ENCODE measurements at places on chromosomes 13 and 19.
A peak's percentile ranks its signal among the peaks of the same experiment; 100 is the strongest.

DNA sequence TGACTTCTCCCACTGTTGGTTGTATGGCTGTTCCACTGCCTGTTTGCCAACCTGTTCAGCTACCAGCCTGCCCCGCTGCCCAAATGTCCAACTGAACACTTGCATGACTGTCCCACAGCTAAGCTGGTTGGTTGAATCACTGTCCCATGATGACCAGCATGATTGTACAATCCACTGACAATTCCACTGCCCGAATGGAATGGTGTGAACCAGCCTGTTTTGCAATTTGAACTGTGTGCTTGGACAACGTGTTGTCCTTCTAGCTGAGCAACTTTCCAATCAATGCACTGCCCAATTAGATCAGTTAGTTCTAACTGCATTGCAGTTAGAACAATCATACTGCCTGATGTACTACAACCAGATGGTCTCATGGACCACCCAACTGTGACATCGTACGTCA is 8.7 kb downstream of the ADAMTS10 start:
- DNase-seq: no peak

DNA sequence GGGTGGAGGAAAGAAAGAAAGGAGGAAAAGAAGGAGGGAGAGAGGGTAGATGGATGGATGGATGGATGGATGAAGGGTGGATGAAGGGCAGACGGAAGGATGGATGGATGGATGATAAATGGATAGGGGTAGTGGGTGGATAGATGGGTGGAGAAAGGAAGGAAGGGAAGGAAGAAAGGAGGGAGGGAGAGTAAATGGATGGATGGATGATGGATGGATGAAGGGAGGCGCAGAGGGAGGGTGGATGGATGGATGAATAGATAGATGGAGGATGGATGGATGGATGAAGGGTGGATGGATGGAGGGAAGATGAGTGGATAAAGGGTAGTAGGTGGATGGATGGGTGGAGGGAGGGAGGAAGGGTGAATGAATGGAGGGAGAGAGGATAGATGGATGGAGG is 41.2 kb downstream of the CPAMD8 start:
- DNase-seq: no peak

- DNase-seq: no peak
Observed at GRCh38 chr13:42832341-42833096, 51.1 kb downstream of the FAM216B start.

DNA sequence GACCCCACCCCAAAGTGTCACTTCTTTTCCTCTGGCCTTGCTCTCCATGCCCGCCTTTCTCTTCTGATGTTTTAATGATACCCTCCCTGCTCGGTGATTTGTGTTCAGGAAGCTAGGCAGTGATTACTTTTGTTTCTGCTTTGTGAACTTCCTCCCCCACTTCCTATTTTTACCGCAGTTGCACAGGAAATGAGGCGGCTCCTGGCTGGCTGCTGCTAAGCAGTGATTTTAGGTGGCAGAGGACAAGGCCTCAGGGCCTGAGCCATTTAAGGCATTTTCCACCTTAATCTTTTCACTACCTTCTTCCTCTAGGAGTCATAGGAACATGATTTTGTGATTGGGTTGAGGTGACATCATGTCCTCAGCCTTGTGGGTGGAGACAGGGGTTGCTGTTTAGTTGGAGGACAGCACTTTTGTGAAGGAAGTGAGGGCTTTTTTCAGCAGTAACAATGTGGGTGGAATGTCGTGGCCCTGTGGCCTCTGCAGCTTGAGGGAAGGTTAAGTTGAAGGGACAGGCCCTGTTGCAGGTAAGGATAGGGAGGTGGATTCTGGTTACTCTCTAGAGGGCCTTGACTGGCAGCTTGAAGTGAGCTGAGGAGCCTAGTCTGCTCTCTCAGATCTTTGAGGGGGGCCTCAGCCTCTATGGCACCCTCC is 15.7 kb downstream of the GARRE1 start:
- DNase-seq: peak; percentile 86

GRCh38 chr13:32438871-32439270 is 10.9 kb upstream of the N4BP2L1 start:
- DNase-seq: no peak

GRCh38 chr19:8209462-8210378 is 550 bp downstream of the CERS4 start:
- peak; percentile 89 for DNase-seq

DNA sequence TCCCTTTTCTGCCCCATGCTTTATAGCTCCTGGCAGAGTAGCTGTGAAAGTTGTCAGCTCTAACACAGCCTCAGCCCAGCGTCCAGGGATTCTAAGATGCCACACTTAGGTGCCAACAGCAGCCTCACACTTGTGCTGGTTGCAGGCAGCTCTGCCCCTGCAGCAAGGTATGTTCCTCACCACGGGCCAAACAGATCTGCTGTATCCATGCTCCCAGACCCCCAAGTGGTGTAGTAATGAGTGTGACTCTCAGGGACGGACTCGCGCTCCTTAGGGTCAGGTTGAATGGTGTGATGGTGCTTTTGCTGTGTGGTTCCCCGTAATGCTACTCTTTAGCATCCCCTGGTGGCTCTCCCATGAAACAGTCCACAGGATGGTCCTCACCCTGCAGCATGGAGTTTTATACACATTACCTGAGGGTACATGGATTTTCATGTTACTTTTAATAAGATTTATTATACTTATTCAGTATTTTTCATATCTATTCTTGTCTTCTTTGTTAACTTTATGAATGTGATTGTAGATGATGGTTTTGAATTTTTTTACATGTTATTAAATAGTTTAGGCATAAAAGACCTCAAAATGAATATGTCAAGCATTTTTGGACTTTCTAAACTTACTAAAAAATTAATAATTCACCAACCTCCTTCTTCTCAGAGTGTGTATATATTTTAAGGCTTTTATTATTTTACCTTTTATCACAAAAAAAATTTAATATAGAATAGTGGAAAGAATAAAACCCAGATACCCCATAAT is 232.5 kb downstream of the SLC7A1 start:
- peak; percentile 45 for DNase-seq

- DNase-seq: no peak
Observed at GRCh38 chr13:98976338-98976737, 1.5 kb downstream of the DOCK9 start.

- no peak for DNase-seq
Observed at GRCh38 chr19:32201636-32202051, 143.8 kb upstream of the ZNF507 start.

DNA sequence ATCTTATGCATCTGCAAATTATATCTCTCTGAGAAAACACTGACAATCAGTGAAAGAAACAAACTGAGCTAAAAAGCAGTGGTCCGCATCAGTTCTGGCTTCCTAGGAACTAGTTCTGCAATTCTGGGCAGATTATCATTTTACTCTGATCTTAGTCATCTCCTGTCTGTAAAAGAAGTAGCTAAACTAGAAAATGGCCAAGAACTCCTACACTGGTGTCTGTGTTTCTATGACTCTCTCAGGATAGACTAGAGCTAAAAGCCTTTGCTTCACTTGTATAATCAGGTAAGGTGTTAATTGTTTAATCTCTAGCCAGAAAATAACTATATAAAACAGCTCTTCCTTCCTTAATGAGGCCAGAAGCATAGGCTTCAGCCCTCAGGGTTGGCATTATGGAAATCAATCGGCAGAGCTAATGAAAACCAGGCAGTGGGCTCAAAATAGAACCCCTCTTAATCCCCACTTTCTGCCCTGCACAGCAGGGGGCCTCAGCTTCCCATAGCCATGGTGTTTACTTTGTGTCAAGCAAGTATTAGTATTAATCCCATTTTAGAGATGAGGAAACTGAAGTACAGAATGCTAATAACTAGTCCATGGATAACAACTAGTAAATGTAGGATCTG is 459.2 kb downstream of the FGF14 start:
- no peak for DNase-seq

DNA sequence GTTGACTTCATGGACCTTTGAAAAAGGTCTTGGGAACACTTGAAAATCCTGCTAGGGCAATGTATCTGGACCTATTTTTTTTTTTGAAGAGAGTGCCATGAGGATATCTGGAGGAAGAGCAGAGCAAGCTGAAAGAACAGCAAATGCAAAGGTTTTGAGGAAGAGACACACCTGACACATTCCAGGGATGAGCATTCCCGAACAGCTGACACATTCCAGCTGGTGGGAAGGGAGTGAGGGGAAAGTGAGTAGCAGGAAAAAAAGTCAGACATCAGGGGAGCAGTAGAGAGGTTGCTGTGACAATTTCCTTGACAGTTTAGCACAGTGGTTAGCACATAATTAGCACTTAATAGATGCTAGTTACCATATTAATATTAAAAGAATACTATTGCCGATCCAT is 14.7 kb downstream of the DGKH start:
- DNase-seq: no peak

Data from CD4-positive, alpha-beta T cell treated with Interleukin-12 subunit alpha and Interleukin-12 subunit beta, for 1 hour (primary cell).